Urothelium cell line (cell line): ENCODE measurements at places on chromosomes 13 and 19.

DNA sequence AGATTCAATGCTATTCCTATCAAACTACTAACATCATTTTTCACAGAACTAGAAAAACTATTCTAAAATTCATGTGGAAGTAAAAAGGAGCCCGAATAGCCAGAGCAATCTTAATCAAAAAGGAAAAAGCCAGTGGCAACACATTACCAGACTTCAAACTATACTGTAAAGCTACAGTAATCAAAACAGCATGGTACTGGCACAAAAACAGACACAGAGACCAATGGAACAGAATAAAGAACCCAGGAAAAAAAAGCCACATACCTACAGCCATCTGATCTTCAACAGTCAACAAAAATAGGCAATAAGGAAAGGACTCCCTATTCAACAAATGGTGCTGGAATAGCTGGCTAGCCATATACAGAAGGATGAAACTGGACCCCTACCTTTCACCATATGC lies 10.4 kb upstream of the SOHLH2 start:
- DNase-seq: no peak

GRCh38 chr13:19632915-19633478 lies 462 bp upstream of the MPHOSPH8 start:
- no peak for DNase-seq

- DNase-seq: no peak
Measured at GRCh38 chr19:8500158-8500557, 2.3 kb downstream of the PRAM1 start.

DNA sequence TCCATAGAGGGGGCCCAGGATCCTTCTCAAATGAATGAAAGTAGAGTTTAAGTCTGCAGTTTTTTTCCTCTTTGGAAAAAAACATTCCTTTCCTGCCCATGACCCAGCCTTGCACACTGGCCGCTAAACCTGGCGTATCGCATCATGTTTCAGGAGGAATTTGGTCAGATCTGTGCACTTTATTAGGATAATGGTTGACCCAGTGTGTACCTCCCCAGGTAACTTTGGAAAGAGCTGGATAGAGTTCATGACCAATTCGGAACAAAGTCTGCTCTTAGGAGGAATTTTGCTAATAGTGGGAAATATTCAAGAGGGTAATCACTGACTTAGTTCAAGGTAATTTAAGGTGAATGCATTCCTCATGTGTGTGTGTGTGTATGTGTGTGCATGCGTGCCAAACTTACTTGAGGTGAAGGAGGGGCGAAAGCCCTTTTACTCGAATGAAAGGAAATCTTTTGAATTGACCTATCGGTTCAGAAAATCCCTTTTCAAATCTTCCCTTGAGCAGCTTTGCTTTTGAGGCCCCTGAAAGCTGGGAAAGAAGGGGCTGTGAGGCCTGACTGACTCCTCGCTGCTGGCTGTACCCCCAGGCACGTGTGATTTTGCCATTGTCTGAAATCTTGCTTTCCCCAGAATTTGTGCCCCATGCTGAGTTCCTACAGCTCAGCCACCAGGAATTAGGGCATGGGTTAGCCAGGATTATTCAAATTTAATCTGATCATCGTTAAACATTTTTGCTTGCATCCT lies 46.3 kb downstream of the SIPA1L3 start:
- DNase-seq: no peak

- no peak for DNase-seq
Measured at GRCh38 chr19:32343550-32344262, 1.7 kb upstream of the ZNF507 start.

GRCh38 chr13:34733721-34734120 lies 208.3 kb upstream of the NBEA start:
- DNase-seq: no peak

DNA sequence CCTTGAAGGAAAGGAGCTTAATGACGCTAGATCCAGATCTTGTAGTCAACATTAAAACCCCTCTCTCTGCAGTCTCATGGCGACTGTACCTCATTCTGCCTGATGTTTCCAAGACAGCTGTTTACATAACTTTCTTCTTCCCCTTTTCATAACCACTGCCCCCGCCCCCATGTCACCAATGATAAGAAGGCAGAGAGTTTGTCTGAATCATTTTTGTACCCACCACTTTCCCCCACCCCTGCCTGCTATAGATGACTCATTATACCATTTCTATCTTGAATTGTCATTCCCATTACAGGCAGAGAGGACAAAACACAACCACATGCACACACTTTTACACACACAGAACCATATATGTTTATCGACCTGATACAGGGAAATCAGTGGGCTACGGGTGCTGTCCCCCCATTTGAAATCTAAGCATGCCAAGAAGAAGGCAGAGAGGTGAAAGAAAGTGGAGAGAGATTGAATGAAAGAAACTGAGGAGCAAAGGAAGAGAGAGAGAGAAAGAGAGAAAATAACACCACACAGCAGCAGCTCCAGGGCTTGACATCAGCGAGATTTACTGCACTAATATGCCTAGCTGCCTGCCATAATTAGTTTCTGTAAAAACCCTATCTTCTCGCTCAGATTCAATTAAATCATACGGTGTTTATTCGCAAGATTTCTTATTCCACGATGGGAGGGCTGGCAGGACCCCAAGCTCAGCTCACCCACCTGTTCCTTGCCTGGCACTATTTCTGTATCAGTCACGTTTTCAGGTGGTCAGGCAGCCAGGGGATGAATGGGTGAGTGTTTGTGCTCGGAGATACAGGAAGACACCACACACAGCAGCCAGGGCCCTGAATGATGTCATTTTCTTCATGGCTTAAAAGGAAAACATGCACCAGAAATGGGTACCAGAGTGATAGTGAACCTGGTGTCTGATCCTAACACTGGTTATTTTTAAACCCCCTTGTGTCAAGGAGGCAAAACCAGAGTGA lies 114.3 kb upstream of the SERP2 start:
- peak; percentile 46 for DNase-seq

GRCh38 chr13:68588623-68589022 lies 1358.5 kb upstream of the PCDH9 start:
- DNase-seq: no peak

GRCh38 chr19:29337029-29337428 lies 124.1 kb upstream of the UQCRFS1 start:
- DNase-seq: peak; percentile 2

DNA sequence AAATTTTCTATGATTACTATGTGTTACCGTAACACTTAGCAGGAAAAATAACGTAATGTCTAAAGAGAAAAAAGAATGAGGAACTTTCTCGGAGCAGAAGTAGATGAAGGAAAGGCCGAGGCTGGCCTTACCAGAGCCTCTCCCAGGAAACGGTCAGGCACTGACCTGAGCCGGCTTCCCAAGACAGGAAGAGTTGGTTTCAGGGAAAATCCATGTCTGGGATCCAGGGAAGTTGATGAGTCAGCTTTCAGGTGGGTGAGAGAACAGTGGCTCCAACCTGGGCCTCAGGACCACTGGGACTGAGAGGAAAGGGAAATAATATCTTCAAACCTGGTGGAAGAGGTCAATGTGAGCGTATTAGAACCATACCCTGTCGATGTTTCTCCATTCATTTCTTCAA lies 93.3 kb upstream of the UBL3 start:
- no peak for DNase-seq

GRCh38 chr19:1765904-1766799 lies 12.8 kb downstream of the ONECUT3 start:
- DNase-seq: no peak

GRCh38 chr19:2166741-2167738 lies 3.3 kb downstream of the DOT1L start:
- DNase-seq: no peak

- DNase-seq: no peak
Measured at GRCh38 chr19:46429999-46430398, 1.3 kb upstream of the PNMA8C start.

GRCh38 chr13:21526707-21527540 lies 67.8 kb upstream of the ZDHHC20 start:
- no peak for DNase-seq

- DNase-seq: peak; percentile 89
Measured at GRCh38 chr19:41449079-41449864, 6.3 kb downstream of the ERICH4 start.

GRCh38 chr19:42538841-42539709 lies 10.8 kb upstream of the CEACAM1 start:
- no peak for DNase-seq

DNA sequence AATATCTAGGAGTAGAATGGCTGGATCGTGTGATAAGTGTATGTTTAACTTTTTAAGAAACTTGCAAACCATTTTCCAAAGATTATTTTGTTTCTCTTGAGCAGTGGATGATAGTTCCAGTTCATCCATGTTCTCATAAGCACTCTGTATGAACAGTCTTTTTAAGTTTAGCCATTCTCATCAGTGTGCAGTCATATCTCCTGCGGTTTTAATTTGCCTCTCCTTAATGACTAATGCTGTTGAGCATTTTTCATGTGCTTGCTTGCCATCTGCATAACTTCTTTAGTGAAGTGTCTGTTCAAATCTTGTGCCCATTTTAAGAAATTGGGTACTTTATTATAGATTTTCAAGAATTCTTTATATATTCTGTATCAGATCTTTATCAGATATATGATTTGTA lies 58.6 kb downstream of the WASF3 start:
- DNase-seq: no peak

DNA sequence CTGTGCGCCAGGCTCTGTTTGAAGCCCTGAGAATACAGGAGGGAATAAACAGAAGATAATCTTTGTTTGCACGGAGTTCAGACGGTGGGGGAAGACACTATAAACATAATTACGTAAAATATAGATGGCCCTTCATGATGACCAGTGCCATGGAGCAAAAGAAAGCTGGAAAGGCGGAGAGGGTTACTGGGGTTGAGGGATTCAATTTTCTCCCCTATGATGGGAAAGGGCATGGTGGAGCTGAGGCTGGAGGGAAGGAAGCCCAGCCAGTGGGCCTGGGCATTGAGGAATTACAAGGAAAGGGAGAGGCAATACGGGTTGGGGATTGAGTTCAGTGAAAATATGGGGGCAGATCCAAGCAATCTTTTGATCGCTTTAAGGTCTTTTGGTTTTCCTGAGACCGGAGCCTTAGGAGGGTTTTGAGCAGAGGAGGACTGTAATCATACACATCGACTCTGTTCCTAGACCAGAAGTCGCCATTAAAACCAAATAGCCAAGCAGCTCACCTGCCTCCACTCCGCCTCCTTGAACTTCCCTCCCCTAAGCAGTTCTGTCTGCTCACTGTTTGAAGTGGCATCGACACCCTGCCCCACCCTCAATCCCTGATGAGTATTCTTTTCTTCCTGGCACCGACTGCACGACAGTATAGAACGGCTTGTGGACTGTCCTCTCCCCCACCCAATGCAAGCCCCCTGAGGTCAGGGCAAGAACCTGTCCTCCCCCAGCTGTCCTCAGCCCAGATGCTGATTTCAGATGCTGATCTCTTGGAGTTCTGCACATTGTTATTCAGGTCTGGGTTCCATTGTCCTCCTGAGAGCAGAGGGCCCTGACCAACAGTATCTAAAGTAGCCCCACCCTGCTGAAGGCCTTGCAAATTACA lies 813 bp upstream of the ZNF296 start:
- no peak for DNase-seq

DNA sequence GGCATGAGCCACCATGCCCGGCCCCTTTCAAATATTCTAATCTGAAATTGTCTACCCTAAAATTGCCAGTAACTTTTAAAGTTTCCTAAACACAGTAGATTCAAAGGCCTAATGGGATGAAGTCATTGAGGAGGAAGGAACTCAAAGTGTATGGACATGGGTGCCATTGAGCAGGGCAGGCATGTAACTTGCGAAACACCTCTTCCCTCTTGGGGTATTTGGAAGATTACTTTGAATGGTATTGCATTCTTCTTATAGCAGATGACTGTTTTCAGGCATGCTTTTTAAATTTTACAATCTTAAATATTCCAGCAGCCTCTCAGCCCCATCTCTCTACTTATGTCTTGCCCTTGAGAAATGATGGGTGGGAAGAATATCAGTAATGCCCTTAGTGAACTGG lies 21.0 kb downstream of the TM9SF2 start:
- no peak for DNase-seq

- no peak for DNase-seq
Measured at GRCh38 chr13:70784207-70784989, 676.1 kb upstream of the KLHL1 start.
